ENCODE measurements at places on chromosomes 7 and 10.

GRCh38 chr7:41889472-41889871, 186.6 kb upstream of the INHBA start:
- DNase-seq = no peak

- no peak for DNase-seq
Measured at GRCh38 chr10:112330162-112330561, 43.8 kb upstream of the ACSL5 start.

DNA sequence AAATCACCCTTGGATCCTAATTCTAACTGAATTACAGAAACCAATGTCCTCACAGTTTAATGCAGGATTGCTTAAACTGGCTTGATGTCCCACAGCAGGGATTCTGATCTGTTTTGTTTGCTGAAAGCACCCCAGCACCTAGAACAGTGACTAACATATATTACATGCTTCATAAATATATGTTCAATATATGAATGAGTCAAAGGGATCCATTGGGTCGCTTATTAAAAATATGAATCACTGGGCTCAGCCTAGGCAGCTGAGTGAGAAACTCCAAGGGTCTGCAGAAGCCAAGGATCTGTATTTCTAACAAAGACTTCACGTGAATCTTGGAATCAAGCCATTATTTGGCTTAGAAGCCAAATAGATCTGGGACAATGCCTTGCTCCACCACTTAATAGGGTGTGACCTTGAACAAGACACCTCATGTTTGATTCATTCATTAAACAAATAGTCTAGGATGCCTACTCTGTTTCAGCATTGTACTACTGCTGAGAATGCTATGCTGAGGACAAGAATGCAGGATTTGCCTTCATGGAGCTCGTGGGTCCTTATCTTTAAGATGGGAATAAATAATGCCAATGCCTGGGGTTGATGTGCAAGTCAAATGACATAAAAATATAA, 103.4 kb upstream of the DLX6 start:
- DNase-seq = no peak

DNA sequence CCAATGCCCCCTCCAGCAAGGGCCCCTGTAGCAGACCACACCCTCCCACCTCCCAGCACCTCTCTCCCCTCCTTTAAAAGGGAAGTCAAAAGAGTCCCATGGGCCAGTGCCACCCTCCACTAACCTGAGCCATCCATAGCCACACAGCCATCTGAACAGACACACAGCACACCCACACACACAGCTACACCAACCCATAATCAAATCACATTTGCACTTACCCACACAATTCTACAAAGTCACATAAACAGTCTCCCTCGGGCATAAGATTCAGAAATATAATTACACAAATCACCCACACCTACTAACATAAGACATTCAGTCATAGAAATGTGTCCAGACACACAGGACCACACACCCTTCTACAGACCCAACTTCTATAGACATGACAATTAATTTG, 96.3 kb downstream of the HIF1AN start:
- no peak for DNase-seq

DNA sequence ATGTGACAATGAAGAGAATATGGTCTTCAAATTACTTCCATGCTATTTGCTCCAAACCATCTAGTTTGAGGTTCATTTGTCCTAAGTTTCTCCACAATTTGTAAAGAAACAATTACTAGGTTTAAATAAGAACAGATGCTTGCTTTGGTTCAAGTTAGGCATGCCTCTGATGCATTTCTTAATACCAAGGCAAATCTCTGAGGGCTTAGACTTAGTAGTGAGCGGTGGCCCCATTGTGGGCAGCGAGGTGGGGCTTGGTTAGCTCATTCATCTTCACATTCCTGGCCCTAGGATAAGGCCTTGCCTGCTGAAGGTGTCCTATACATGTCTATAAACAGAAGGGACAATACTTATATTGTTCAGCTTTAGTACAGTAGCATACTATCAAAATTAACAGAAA, 52.4 kb upstream of the RHEB start:
- no peak for DNase-seq

DNA sequence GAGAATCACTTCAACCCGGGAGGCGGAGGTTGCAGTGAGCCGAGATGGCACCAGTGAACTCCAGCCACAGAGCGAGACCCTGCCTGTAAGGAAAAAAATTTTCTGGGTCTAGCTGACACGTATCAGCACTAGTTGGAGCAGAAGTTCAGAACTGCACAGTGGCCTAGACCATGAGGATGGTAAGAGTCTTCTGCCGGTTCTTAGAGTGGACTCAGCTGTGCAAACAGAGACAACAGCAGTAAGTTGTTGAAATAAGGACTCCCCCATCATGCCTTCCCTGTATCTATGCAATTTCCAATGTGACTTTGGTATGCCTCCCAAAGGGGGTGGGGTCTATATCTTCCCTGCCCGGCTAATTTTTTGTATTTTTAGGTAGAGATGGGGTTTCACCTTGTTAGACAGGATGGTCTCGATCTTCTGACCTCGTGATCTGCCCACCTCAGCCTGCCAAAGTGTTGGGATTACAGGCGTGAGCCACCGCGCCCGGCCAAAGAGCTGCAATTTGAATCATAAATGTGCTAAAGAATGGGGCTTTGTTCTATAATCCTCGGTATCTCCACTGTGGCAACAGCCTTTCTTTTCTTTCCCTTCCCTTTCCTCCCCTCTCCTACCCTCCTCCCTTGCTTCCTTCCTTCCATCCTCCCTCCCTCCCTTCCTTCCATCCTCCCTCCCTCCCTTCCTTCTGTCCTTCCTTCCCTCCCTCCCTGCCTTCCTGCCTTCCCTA, 14.5 kb upstream of the RNF216 start:
- DNase-seq = no peak

GRCh38 chr10:117746541-117747448, 204.2 kb downstream of the EMX2 start:
- no peak for DNase-seq

- no peak for DNase-seq
Measured at GRCh38 chr7:127738859-127739258, 86.9 kb downstream of the SND1 start.

DNA sequence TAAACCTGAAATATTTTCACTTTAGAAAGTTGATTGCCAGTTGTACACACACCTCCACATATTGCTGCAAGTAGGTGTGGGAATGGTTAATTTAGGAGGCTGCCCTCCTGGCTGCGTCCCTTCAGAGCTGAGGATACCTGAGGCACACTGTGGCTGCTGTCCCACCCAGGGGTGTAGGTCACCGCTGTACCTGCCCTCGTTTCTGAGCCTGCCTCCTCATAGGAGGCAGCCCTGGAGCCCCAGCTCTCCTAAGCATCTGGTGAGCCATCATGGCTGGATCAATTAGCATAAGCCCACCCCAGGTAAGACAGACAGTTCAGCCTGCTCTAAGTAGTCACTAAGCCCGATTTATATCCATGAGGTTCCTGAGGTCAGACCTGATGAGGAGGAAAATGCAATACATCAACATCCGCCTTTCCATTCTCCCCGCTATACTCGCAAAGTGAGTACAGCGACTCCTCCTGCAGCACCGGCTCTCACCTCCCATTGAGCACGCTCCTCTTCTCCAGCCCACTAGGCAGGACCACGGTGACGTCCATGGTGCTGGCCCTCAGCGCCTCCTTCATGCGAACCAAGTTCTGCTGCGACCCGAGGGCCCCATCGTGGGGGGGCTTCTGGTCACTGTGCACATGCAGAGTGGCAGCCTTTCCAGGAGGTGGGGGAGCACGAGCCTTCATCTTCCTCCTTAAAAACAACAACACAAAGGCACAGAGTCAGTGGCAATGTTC, 97.2 kb downstream of the COBL start:
- no peak for DNase-seq

GRCh38 chr10:102629661-102630614, 14.3 kb upstream of the TRIM8 start:
- DNase-seq = no peak

GRCh38 chr7:133698127-133698526, 429.0 kb upstream of the LRGUK start:
- no peak for DNase-seq

DNA sequence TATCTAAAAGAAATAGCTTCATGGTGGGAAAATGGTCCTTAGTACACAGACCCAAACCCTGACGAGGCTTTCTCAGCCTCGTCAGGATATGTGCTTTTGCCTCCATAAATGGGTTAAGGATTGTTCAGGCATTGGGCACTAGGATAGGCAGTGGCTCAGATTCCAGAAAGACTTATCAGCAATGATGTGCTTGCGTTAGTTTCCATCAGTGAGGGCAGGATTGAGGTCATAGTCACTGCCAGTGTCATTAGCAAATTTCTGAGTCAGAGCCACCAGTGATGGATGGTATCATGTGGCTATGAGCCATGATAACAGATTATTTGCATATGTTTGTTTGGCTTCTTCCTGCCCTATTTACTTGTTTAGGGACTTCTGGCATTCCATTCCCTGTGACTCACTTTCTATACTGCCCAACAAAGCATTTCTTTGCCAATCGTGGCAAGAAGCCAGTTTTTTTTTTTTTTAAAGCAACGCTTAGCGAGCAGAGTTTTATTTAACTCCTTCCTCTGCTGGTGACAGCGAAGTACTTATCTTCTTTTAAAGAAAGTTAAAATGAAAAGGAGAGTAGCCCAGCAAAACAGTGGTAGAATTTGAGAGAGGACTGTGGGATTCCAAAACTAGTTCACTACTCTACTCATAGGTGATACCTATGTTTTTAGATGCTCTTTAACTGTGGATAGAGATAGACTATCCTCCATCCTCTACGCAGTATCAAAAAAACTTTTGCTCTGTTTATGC, 44.4 kb downstream of the MYPN start:
- DNase-seq = no peak

GRCh38 chr10:88793712-88794299, 8.7 kb upstream of the LIPM start:
- DNase-seq = no peak

DNA sequence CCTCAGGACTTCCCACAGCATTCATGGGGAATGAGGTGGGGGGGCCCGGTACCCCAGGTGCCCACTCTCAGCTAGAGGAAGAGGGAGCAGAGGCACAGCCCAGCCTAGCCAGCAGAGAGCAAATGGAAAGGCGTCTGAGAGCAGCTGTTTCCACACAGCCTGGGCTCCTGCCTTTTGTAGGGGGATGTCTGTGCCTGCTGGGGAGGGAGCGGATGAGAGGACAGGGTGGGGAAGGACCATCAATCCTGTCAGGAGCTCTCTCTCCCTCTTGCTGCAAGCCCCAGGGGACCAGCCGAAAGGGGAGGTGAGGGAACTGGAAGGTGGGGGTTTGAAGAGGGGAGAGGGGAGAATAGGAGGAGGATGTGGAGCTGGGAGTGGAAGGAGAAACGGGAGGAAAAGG, at the start of gene PKD2L1:
PKD2L1 (minus strand) TSS at position 150 of the 400 bp plus-strand sequence; CDS start at position 25, 125 bp downstream.
- no peak for DNase-seq

DNA sequence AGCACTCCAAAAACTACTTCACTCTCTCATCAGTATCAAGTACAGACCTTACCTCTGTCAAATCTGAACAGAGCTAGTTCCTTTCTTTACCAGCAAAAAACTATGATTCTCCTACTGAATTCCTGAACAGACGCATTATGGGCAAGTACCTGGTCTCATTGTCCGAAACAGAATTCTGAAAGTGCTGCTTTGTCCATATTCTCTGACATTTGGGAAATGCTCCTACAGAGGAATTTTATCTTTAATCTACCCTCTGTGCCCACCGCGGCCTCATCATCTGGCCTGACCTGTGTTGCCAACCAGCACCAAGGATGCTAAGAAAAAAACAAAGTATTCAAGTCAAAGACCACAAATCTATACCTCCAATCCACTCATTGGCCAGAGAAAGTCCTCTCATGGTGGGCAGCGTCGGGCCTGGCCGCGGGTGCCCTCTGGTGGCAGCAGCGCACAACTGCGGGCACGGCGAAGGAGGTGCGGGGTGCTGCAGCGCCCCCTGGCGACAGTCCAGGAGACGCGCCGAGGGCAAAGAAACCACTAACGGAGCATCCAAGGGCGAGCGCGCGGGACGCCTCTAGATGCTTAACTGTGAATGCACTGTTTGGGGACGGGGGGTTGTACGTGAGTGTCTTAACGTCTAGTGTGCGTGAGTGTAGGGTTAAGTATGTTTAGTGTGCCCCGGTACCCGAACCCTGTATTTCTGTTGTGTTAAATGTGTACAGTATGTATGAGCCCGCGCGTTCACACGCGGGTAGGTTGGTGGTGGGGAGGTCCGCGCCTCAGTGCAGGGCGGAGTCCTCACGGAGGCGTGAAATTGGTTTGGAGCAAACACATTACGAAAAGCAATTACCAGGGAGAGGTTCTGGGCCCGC, 5.0 kb upstream of the GBX1 start:
- DNase-seq = peak; percentile 89

- DNase-seq = no peak
Measured at GRCh38 chr7:105188201-105188600, 174.2 kb downstream of the KMT2E start.

- no peak for DNase-seq
Measured at GRCh38 chr7:73715648-73716317, 3.7 kb downstream of the STX1A start.

DNA sequence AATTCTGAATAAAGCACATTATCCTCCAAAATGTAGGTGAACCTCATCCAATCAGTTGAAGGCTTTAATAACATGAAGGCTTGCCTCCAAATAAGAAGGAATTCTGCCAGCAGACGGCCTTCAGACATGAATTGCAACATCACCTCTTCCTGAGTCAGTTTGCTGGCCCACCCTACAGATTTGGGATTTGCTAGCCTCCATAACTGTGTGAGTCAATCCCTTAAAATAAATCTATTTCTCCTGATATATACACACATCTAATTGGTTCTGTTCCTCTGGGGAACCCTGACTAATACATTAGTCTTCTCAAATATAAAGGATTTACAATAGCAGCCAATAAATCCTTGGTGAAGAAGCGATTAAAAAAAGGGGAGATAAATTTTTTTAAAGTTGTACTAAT, 34.8 kb upstream of the OSBPL3 start:
- no peak for DNase-seq

GRCh38 chr7:15737601-15738000, 51.1 kb upstream of the MEOX2 start:
- DNase-seq = no peak

DNA sequence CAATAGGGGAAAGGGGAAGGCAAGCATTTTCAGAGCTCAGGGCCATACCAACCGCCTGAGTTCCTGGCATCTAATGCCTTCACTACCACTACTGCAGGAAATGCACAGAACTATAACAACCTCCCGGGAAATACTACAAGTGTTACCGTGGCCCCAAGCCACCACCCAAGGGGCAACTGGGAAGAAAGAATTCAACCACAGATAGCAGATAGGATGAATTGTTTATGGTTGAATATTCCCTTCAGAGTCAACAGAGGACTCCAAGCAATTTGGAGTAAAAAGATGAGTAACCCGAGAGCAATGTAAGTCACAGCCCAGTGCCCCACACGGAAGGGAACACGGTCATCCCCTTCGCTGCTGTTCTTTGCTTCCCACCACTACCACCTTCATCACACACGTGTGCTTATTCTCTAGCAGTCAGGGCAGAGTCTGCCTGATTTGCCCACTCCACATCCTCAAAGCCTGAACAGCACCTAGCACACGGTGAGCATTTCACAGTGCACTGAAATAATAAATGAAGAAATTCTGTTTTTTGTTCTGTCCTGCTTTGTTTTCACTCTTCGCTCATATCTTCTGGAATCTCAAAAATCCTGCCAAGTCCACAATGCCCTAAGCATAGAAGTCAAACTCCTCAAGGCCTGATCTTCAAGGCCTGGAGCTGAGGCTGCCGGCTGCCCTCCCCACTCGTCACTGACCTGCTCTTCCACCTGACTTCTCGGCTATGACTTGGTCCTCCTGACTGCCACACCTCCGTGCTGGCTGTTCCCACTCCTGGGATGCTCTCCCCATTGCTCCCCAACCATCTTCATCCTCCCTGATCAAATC, 221.1 kb downstream of the KCNMA1 start:
- DNase-seq = no peak

All from left forelimb (tissue), 1 donor.